ENCODE measurements at places on chromosomes 12 and 14. TPM values are rescaled to one million over a fixed set of nuclear protein-coding genes. Genes with fewer than 3 reads are reported as not detected.

DNA sequence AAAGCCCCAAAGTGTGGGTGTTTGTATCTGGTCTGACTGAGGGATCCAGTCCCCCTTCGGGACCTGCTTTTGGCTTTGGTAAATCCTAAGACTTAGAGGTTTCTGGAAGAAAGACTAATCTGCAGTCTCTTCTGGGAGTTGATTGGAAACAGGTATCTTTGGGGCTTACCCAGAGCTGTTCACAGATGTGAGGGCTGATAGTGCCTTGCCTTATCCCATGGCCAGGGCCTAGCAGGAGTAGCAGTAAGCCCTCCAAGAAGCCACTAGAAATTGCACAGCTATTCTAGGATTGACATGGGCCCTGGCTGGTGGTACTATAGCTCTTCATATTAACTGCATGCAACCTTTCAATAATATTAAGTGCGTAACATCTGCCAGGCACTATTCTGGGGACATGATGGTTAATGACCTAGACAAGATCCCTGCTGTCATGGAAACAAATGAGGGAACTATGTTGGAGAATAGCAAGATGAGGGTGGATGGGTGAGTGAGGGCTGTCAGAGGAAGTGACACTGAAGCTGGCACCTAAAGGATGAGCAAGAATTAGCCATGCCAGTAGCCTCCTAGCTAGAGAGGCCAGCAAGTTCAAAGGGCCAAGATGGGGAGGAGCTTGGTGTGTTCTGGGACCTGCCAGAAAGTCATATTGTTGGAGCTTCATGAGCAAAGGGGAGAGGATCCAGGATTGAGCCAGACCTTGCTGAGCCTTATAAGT is 71.7 kb downstream of the CRADD start:
- DNase-seq: no peak

GRCh38 chr12:54997929-54998522 is 13.5 kb upstream of the TESPA1 start:
- no peak for DNase-seq

GRCh38 chr12:105296116-105297089 is 34.1 kb upstream of the C12orf75 start:
- DNase-seq: no peak

- DNase-seq: no peak
Observed at GRCh38 chr12:67694306-67694900, 45.9 kb downstream of the DYRK2 start.

DNA sequence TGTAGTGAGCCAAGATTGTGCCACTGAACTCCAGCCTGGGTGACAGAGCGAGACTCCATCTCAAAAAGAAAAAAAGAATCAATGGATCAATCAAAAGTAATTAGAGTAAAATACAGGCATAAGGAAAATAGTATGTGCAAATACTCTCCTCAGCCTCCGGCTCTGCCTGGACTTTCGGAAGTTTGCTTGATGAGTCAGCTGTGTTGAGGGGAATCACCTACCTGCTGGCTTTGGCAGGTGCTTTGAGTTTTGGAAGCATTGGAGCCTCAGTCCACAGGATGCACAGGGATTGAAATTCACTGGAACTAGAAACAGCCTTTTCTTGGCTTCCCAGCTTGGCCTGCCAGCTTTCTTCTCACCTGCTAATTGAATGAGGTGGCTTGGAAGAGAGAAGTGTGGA is 268.2 kb downstream of the PCNX1 start:
- no peak for DNase-seq

DNA sequence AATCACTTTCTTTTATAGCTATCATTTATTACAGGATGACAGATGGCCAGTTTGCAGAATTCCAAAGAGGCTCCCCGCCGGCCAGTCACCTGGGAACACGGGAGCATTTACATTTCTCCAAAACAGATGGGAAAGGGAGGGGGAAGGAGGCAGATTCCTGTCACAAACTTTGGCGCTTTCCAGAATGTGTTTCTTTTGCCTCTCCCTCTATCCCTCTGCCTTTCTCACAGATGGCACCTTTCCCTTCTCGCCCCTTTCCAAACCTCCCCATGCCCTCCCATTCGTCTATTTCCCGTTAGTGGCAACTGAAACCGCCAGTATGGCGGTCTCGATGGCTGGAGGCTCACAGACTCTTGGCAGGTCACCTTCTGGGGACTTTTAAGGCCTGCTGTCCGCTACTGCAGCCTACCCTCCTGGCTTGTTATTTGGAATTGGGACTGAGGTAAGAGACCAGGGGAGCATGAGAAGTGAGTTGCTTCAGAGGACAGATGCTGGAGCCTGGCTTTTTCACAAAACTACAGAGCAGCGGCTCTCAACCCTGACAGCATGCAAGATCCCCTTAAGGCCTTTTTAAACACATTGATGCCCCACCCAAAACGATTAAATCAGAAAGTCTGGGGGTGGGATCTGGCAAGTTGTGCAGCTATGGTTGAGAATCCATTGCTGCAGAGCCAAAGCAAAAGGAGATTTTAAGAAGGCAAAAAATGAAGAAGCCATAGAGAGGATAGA is 161.5 kb upstream of the VASH1 start:
- no peak for DNase-seq

GRCh38 chr12:32583534-32583933 is 95.6 kb upstream of the DNM1L start:
- no peak for DNase-seq

- no peak for DNase-seq
Observed at GRCh38 chr14:51552275-51552674, 99.4 kb upstream of the FRMD6 start.

GRCh38 chr12:108333898-108334699 is 5.0 kb downstream of the CMKLR1 start:
- no peak for DNase-seq

DNA sequence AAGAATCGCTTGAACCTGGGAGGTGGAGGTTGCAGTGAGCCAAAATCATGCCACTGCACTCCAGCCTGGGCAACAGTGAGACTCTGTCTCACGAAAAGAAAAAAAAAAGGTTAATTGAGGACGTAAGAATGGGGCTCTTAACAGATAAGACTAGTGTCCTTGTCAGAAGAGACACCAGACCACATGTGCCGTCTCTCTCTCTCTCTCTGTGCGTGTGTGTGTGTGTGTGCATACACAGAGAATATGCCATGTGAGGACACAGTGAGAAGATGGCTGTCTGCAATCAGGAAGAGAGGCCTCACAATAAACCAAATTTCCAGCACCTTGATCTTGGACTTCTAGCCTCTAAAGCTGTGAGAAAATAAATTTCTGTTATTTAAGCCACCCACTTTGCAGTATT is 11.7 kb upstream of the ERC1 start:
- no peak for DNase-seq

DNA sequence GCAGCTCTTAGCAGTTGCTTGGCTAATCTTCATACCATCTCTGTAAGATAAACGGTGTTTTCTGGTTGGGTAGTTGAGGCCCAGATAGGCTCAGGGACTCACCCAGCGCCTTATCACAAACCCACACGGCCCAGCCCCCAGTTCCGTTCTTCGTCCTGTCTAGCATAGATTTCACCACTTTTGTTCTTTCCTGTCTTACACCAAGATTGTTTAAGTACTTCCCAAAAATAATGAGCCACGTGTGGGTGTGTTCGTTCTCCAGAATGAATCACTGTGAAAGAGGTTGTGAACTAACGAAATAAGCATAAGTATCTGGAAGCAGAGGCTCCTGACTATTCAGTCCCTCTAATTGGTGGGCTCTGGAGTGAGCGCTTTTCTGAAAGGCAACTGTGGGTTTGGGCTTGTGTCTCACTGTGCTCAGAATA is 21.4 kb downstream of the ACVR1B start:
- DNase-seq: peak; percentile 35

DNA sequence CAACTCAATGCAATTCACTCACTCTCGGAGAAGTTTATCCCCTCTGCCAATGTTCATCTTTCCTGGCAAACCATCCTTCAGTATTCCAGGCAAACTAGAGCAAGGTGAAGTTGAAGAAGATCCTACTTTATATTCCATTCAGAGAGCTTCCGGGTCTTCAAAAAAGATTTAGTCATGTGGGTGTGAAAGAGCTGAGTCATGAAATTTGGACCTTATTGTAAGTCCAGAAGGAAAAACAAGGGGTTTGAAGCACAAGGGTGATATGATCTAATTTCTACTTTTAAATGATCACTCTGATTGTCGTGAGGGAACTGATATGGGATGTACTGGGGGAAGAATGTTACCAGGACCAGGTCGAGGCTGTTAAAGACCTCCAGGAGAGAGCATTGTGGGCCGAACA is 2.8 kb upstream of the PRH2 start:
- DNase-seq: no peak

DNA sequence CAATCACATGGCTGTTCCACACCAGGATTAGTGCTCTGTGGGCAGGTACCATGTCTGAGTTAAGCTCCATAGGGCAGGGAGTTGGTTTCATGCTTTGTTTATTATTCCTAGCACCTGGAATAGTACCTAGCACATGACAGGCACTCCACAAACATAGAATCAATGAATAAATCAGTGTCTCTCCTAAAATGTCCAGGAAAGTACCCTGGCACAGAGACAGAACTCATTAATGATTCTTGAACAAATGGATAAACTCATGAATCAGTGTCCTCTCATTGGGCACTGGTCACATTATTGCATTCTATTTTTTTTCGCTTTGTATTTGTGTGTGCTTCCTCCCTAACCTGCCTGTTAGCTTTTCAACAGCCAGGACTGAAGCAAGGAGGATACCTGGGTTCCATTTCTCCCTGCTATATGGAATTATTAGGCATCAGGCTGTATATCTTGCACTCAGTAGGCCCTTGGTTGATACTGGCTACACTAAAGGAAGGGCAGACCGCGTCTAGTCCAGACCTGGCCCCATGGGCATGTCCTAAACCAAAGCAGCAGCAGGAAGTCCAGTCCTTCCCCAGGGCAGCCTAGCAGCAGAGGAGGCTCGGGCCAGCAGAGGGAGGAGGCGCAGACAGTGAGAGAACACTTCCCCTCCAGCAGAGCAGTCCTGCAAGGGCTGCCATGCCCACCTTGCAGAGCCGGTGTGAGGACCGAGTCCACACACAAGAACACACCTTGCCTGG is 18.4 kb downstream of the HDAC7 start:
- no peak for DNase-seq

GRCh38 chr12:109147954-109148353 is 31.6 kb downstream of the ACACB start:
- DNase-seq: no peak

- DNase-seq: no peak
Observed at GRCh38 chr14:96136371-96137005, 68.2 kb upstream of the BDKRB2 start.

GRCh38 chr14:76777721-76778120 is 16.5 kb downstream of the VASH1 start:
- DNase-seq: no peak

DNA sequence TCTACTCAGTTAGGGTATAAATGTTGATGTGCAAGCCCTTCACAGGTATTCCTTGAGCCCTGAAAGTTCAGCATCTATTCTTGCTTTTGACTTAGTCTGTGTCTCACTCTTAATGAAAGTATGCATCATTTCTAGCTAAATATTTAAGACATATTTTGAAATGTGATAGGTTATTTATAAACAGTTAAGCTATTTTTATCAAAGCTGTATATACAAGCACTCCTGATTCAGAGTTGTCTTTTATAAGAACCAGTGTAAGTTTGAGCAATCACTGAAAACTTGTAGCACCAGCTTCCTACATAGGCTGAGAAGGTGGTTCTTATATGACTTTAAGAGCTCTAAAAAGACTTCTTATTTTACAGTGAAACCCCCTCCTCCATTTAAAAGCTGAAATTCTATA is 98.6 kb downstream of the MYF5 start:
- DNase-seq: no peak

- DNase-seq: no peak
Observed at GRCh38 chr12:21638054-21638891, 19.4 kb downstream of the LDHB start.

DNA sequence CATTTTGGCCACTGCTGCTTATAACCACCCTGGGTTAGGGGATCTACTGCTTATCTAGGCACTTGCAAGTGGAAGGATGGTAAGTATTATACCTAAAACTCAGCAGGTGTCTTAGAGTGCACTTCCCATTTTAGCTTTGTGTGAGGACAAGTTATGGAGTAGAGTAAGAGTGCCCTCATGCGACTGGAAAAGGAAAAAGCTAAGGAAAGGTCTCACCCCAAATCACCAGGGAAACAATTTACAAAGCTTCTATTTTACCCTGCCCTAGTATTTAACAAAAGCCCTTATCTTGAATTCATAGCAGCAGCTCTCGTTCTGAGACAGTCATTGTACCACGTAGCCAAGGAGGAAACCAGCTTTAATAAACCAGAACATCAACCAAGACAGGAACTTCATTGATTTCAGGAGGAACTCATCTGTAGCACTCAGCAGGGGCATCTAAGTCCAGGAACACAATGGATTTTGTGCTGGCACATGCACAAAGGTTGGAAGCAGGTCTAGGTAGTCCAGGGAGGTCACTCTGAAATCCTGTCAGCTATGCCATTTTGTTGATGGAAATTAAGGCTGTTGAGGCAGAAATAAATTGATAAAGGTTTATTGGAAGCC is 2.9 kb downstream of the RDH12 start:
- DNase-seq: peak; percentile 44

DNA sequence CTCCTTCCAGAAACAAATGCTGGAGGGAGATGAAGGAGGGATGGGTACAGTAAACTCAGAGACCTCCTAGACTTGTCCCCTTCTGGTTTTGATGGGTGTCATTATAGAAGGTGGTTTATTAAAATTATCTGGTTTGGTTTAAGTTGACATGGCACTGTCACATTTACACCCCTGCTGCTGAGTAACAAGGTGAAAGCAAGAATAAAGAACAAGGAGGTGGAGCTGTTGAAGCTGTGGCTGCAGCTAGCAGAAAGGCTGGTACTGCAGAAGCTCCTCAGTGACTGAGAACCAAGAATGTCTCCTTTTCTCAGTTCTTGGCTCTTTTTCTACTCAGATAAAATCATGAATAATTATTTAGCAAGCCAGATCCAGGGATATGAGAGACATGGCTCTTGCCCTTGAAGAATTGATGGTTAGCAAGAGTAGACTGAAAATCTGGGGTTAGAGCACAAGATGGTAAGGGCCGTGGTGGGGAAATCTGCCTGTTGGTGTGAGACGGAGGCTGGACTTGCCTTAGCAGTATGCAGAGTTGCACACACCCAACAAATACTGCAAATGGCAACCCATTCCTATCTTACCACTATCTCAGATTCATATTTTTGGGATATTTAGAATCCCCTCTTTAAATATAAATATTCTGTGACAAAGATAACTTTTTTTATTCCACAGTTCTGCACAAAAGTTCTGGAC is at the start of gene GZMH:
Gene GZMH, minus strand, starts transcription at position 31 of the 690 bp plus-strand sequence. CDS start 72 bp downstream, outside the sequence.
- no peak for DNase-seq

The IL26 gene
- not detected for total RNA-seq

The CCND2 gene
- total RNA-seq: 87.3 TPM

The RASSF9 gene
- total RNA-seq: 3.6 TPM

The ERP27 gene
- not detected for total RNA-seq

The TAS2R10 gene
- 1.7 TPM for total RNA-seq

The MYO1H gene
- 0.20 TPM for total RNA-seq

The KLRD1 gene
- 2.4 TPM for total RNA-seq

The PTHLH gene
- 6.9 TPM for total RNA-seq

Measured in tibial nerve (tissue), 4 donors.